Colonic mucosa (tissue), 4 donors: ENCODE measurements at places on chromosomes 16 and 17.

DNA sequence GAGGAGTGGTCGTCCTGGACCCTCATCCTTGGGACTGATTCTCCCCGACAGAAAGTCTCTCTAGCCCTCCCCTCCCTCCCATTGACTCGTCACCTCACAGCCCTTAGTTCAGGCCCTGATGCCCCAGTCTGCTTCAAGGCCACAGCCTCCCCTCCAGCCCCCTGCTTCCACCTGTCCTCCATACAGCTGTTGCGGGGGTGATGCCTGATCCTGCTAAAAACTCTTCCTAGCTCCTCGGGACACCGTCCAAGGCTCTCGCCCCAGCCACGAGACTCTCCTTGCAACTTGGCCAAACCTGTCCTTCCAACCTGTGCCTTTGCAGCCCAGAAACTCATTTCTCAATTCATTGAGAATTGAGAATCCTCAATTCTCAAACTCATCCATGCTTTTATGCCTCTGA is 6.8 kb downstream of the STAC2 start:
- DNase-seq = no peak

DNA sequence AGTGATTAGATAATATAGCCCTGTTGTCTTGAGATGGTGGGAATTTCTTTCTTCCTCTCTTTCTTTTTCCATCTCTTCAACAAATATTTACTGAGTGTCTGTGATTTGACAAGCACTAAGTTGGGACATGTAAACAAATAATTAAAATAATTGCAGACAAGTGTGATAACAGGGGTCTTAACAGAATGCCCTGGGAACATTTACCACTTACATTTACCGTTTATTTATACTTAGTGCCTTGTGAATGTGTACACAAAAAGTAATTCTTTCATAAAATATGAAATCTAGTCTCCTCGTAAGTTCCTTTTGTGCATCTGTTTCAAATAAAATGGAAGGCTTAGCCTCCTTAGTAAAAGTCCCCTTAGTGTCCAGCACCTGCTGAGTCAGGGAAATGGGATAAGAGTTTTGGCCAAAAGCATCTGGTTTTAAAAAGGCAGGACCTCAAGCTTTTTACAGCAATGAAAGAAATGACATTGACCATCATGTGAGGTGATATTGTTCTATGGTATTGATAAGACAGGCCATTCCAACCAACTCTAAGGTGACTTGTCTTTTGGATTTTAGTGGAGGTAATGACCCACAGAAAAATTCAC is 188.2 kb downstream of the HS3ST3B1 start:
- no peak for DNase-seq

DNA sequence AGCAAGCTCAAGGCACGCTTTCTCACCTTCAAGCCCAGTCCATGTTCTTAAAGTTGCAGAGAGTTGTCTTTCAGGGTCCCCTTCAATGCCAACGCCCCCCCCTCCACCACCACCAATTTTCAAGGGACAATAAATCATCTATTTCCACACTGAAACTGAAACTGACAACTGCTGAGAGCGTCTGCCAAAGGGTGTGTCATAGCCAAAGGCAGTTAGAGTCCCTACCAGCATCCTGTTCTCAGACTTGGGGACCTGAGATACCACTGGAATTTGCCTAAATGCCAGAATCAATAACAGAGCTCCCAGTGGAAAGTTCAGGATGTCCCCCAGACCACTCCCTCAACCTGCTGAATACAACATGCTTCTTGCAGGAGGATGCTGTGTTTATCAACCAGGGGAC is 133.2 kb upstream of the SOX9 start:
- no peak for DNase-seq

DNA sequence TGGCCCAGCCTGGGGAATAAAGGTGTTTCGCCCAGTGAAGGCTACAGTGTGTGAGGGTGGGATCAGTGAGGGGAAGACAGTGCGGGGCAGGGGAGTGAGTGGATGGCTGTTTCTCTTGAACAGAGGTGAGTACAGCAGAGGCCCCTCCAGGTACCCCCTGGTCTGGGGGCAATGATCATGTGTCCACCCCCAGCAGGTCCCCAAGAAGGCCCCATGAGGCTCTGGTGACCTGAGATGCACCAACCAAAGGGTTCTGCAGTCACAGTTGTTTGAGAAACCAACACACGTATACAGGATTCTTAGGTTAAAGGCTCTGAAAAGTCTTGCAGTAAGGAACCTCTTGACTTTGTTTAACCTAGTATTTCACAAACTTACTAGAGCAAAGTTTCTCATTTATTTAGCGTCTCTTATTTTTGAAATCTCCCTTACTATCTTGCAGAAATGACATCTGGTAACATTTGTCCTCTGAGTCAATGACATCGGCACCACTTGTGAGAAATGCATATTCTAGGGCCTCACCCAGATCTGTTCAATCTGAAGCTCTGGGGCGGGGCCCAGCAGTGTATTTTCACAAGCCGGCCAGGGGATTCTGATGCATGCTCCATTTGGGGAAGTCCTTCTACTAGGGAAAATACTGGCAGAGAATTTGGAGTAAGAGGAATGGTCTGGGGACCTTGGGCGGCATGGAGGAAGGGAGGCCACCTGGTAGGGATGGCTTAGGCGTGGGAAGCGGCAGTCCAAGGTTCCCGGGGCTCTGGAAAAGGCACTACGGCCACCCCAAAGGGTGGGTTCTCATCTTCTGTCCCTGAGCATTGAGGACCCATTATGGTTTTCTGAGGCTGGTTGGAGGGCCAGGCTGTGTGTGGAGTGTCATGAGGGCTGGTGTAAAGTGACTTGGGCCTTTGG is 217.3 kb downstream of the NTN1 start:
- no peak for DNase-seq

DNA sequence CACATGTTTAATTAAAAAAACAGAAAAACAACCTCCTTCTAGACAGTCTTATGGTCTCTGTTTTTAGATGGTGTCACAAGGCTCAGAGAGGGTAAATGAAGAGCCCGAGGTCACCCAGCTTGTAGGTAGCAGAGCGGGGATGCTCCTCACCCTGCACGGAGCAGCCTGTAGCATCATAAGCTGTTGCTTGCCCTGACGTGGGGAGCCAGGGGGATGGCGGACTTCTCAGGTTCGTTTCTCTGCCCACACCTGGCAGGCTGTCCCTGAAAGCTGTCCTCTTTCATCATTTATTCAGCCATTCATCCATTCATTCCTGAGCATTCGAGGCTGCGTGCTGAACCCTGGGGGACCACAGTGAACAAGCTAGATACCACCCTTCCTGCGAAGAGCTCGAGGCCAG is 75.7 kb upstream of the KSR1 start:
- DNase-seq = no peak

DNA sequence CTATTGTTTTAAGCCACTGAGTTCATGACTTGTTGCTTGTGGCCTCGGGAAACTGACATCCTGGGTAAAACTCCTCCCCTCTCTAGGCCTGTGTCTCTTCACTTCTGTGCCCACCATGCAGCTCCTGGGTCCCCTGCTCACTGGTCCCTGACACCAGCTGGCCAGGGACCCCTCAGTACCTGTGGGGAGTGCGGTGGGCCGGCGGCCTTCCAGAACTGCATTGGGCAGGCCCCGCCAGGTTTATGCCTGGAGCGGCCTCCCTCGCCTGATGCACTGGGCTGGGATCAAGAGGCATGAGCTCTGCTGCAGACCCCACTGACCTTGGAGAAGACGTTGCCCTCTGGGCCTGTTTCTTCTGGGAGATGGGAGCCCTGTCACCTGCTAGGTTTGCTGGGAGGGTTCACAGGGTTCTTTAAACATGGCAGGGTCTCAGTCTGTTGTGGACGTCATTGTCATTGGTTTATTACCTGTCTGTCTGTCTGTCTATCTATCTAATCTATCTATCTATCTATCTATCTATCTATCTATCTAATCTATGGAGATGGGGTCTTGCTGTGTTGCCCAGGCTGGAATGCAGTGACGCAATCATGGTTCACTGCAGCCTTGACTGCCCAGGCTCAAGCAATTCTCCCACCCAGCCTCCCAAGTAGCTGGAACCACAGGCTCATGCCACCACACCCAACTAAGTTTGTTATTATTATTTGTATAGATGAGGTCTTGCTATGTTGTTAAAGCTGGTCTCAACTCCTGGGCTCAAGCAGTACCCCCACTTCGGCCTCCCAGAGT is 21.5 kb upstream of the RMI2 start:
- no peak for DNase-seq

GRCh38 chr17:77852731-77853130 is 105.8 kb upstream of the TNRC6C start:
- no peak for DNase-seq

DNA sequence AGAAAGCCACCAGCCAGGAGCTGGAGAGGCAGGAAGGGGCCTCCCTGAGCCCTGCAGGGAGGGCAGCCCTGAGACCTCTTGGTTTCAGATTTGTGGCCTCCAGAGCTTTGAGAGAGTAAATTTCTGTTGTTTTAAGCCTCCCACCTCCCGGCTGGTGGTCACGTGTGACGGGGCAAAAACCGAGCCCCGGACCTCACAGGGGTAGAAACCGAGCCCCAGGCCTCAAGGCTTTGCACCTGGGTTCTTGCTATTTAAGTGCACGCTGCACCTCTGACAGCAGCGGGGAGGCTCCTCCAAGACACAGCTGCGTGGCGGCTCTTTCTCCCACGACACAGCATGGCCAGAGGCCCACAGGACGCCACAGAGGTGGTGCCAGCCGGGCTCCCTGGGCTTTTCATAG is 17.4 kb upstream of the ZC3H18 start:
- no peak for DNase-seq

- DNase-seq = no peak
Observed at GRCh38 chr17:64533784-64534183, 27.0 kb downstream of the CEP95 start.

- DNase-seq = no peak
Observed at GRCh38 chr17:66716236-66717026, 118.5 kb upstream of the CACNG5 start.

DNA sequence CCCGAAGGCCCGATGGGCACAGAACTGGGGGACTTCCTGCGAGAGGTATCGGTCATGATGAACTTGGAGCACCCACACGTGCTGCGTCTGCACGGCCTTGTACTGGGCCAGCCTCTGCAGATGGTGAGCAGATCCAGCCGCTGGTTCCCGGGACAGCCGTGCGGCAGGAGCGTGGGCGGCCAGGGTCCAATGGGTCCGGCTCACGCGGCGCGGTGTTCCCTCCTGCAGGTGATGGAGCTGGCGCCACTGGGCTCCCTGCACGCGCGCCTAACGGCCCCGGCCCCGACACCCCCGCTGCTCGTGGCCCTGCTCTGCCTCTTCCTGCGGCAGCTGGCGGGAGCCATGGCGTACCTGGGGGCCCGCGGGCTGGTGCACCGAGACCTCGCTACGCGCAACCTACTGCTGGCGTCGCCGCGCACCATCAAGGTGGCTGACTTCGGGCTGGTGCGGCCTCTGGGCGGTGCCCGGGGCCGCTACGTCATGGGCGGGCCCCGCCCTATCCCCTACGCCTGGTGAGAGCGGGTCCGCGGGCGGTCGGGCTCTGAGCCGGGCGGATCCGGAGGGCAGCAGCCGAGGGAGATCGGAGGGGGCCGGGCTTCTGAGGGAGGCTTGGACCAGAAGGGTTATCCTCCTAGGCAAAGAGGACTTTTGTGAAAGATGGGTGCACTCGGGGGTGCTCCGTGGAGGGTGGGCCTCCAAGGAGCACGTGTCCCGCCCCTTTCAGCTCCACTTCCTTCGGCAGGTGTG is 3.0 kb downstream of the TNK1 start:
- DNase-seq = no peak

DNA sequence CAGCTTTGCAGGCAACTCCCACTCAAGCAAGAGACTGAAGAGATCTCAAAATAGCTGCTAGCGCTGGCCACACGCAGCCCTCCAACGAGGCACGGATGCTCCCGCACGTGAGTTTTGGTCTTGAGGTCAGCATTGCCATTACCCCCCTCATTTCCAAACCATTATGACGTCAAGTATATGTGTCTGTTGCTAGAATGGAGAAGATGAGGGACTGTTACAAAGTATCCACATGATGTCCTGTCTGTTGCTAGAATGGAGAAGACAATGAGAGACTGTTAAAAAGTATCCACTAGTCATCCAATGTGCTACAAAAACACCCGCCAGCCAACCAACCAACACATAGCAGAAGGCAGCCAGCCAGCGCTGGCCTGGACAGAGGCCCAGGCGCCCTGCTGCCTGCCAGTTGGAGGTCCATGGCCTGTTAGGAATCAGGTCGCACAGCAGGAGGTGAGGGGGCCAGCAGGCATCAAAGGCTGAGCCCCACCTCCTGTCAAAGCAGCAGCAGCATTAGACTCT is 24.8 kb downstream of the KLHDC4 start:
- no peak for DNase-seq

DNA sequence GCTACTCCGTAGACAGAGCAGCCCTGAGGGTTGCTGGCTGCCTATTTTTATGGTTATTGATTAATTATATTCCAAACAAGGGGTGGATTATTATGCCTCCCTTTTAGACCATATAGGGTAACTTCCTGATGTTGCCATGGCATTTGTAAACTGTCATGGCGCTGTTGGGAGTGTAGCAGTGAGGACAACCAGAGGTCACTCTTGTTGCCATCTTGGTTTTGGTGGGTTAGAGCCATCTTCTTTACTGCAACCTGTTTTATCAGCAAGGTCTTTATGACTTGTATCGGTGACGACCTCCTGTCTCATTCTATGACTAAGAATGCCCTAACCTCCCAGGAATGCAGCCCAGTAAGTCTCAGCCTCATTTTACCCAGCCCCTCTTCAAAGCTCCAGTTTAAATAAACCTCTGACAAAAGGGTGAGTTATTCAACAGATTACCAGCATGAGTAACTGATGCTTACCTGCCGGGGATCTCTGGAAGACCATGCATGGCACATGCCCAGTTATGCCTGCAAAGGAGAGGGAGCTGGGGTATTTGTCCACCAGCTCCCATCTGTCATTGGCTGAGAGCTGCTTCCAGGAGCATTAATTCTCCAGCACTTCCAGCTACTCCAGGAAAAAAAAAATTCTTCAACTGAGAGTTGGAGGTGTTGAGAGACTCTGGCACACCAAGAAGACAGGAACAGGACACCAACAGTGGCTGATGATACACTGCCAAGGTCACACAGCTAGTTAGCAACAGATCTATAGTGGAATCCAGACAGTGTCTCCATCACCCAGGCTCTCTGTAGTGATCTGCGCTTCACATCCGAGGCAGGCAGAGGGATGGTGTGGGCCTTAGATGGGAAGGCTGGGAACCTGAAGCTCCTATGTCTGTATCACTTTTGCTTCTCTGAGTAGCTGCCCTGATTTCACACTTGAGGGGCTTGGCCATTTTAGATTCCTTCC is 36.6 kb upstream of the IL21R start:
- DNase-seq = no peak

DNA sequence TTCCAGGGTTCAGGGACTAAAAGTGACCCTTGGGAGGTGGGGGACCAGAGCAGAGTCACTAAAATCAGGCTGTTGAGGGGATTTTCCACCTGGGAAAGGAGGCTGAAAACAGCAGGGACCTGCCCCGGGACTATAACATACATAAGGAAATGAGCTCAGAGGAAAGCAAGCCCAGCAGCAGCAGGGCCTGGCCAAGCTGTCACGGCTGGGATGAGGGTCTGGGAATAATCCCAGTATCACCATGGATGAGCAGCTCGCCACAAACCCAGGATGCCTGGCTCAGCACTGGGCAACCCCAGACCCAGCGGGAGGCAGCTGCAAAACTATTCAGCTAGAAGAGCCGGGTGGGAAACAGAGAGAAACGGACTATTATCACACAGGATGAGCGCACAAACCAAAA is 72.4 kb downstream of the RPH3AL start:
- peak; percentile 8 for DNase-seq
